Erythroblast (primary cell): ENCODE measurements at places on chromosomes 11 and 22.

DNA sequence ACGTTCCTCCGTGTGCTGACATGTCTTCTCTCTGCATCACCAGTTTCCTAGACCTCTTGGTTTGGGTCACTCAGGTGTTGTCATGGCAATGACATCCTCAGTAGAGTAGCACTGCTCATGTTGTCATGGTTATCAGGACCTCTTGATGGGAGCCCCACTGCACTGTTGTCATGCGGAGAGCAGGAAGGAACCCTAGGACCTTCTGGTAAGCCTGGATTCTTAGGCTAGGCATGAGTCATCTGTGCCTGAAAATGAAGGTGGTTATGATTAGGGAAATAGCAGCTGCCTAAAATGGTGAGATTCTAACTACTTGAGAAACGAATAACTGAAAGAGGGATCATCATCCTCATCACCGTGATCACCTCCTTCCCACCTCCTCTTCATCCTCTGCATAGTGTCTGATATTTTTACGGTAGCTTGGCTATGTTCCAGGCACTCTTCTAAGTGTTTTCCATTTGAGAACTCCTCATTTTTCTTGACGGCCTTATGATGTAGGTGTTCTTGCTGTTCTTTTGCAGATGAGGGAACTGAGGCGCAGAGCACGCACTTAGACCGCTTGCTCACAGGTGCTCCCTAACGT is 858.4 kb downstream of the NTM start:
- no peak for DNase-seq

- DNase-seq: no peak
These were observed 12.2 kb downstream of the BDNF start for GRCh38 chr11:27688076-27688475.

GRCh38 chr22:26322179-26322905 is 106.7 kb upstream of the ASPHD2 start:
- DNase-seq: no peak

DNA sequence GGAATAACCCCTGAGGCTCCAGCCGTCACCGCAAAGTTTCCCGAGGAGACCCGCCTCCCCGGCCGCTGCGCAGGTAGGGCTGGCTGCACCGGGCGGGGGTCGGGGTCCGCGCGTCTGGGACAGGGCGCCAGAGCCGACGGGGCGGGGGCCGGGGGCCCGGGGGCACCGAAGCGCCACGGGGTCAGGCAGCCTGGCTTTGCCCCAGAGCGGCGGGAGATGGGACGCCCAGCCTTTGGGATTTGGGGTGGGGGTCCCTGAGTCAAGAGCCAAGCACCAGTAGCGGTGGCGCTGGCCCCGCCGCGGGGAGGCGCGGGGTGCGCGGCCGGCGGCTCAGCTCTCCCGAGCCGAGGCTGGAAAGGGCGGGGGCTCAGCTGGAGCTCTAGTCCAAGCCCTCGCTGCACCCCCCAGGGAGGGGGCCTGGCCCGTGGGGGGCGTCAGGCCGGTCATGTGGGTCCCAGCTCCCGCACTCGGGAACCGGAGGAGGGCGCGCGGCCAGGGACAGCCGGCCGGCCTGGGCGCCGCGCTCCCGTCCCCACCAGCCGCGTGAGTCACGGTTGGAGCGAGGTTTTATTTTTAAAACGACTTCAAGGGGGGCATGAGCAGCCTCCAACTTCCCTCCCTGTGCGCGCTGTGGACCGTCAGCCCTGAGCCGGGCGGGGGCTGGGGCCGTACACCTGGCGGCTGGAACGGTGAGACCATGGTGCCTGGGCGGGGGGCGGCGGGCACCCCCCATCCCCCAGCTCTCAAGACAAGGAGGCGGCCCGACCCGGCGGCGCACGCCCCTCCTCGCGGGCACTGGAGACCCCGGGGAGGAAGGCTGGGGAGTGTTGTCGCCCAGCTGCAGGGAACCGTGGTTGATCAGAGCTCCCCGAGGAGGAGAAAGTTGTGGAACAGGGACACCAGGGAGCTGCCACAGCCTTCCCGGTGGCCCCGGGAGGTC is 626 bp downstream of the FLRT1 start:
- DNase-seq: no peak

- DNase-seq: no peak
These were observed 26.1 kb downstream of the SHISAL1 start for GRCh38 chr22:44286646-44287045.

DNA sequence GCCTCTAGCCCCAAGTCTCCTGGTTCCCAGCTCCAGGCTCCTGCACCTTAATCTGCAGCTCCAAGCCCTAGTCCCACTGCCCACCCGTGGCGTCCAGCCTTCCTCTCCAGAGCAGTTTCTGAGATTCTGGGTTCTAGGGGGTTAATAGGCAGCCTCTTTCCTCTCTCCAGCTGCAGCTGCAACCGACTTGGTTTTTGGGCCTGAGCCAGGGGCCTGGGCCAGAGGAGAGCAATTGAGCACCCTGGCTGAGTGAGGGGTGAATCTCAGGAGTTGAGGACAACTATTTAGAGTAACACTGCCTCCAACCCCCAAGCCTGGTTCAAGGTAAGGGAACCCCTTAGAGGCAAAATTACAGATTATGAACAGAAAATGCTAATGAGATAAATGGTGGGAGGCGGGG is 9.0 kb upstream of the CHRM1 start:
- no peak for DNase-seq

DNA sequence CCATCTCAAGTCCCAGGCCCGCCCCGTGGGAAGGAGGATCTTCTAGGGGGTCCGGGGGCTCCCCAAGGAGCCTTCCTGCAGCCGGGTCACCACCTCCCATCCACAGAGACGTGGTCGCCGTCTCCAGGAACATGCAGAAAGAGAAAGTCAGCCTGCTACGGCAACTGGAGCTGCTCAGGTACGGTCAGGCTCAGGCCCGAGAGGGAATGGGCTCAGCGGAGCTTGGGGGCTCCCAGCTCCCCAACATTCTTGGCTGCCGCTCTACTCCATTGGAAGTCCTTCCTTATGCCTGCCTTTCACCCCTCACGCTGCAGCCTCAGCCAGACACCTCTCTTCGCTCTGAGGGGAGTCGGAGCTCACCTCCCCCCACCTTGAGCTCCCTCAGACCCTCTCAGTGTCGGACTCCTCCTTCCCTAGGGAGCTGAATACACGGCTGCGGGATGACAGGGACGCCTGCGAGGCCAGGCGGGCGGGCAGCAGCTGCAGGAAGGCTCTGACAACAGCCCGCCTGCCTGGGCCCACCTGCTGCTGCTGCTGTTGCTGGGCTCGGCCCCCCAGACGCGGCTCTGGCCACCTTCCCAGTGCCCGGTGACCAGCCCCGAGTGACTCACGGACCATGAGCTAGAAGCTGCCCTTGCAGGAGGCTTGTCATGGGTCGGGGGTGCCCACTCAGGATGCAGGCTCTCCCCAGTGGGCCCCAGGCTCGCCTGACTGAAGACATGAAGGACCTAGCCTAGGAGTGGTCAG is 1.5 kb upstream of the CD151 start:
- no peak for DNase-seq

DNA sequence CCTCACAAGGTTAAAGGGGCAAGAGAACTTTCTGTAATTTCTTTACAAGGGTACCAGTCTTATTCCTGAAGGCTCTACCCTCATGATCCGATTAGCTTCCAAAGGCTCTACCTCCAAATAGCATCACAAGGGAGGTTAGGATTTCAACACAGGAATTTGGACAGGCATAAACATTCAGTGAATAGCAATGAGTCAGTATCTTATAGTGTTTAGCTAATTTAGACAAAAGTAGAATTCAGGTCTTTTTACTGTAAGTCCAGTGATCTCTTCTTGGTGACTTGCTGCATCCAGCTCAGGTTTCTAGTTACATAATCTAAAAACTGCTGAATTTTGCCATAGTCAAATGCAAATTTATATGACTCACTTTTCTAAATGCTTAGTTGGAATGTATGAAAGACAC is 1995.6 kb upstream of the RAG2 start:
- DNase-seq: no peak

- DNase-seq: no peak
These were observed 10.3 kb downstream of the CADM1 start for GRCh38 chr11:115493905-115494304.

DNA sequence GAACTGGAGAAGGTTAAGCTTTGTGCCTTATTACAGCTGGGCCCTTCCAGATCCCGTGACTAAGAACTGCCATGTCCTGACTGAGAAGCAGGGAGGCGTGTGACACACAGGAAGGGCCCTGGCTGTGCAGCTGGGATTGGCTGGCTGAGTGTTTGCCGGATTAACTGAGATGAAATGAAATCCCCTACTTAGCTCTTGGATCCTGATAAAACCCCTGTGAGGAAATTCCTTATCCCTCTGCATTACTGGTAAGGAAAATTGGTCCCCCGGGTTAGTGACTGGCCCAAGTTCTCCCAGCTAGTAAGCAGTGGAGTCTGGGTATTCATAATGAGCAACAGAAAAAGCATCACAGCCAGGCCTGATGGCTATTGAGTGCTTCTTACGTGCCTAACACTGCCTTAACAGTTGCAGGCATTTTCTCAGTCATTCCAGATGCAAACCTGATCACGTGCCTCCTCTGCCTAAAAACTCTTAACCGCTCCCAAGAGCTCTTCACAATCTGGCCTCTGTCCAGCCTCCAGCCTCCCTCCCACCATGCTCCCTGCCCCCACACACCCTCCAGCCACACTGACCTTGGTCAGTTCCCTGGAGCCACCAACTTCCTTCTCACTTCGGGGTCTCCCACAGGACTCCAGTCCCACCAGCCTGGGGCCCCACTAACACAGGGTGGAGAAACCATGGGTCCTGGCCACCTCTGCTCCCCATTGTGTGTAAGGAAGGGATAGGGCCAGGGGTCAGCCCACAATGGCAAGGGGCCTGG is 37.8 kb downstream of the ARRB1 start:
- DNase-seq: no peak

- no peak for DNase-seq
These were observed 27.3 kb downstream of the OR10D3 start for GRCh38 chr11:124210421-124210820.

DNA sequence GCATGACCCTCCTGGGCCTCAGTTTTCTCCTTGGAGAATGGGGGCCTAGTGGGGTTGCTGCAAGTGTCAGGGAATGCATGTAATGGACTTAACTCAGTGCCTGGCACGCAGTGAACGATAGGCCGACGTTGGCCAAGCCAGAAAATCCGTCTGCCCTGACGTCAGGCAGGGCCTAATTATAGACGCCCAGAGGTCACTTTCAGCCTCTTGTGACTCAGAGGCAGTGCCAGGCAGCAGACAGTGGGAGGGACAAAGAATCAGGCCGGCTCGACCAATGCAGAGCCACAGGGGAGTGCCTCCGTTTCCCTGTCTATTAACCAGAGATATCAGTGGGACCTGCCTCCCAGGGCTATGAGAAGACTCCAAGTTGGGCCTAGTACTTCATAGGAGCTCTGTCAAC is 115.0 kb downstream of the MN1 start:
- DNase-seq: no peak

- DNase-seq: no peak
These were observed 3.5 kb upstream of the ENDOD1 start for GRCh38 chr11:95086151-95086550.

DNA sequence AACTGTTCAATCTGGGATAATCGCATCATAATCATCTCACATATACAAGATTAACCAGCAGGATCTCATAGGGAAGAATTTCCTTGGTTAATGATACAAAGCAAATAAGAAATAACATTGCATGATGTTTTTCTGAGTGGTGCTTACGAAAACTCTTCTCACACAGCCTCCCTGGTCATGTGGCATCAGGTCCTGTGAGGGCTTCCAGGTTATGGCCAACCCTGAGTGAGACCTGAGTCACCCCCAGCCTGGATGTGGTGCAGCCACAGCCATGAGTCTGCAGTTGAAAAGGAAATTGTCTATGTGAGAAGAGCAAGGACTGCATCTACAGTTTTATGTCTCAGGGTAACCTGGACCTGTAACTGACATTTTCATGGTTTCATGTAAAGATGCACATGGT is 90.5 kb upstream of the XKR3 start:
- DNase-seq: no peak

DNA sequence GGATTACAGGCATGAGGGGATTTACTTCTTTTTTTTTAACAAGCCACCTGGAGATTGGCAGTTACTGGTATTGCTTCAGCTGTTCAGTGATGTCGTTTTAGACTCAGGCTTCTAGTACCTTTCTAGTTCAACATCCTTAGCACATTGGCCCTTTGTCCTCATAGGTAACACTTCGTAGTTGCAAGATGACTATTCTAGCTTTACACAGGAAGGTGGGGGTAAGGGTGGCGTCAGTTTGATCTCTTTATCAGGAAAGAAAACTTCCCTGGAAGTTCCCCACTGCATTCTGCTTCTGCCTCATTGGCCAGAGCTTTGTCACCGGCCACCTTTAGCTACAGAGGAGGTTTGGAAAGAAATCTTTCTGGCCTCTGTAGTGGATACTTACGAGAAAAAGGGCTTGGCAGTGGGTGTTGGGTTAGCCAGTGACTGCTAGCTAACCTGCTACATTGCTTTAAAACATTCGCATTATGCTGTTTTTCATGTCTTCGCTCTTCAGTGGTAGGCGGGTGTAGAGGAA is 40.7 kb downstream of the SFI1 start:
- no peak for DNase-seq

GRCh38 chr22:23911318-23911980 is 17.3 kb downstream of the MIF start:
- DNase-seq: no peak

GRCh38 chr11:126502982-126503381 is 147.5 kb downstream of the ST3GAL4 start:
- DNase-seq: no peak

DNA sequence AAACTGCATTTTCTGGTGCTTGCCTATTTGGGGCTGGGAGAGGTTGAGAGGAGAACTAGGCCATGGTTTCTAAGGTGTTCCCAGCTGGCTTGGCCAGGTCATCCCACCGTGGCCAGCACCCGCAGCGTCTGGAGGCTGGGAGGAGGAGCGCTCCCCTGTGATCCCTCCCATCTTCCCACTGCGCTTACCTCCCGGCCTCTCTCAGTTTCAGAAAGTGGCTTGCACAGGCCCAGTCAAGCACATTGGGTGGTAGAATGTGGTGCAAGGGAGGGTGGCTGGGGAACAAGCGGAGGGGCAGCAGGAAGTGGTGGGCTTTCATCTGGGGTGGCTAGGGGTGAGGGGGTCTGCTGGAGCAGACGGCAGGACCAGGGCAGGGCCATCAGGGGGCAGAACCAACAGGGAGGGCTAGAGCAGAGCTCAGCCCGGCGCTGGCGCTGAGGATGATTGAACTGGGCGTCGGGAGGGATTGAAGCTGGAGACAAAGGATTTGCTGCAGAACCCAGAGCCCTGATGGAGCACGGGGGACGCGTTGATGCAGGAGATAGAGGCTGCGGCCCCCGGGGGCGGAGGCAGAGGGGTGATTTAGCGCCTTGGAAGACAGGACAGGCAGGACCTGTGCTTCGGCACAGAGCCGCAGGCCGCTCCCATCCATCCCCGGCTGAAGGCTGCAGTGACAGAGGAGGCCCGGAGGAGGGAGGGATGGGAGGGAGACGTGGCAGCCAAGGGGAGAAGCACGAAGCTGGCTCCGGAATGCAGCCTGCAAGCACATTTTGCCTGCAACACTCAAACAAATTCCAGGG is 76.0 kb downstream of the TRIM29 start:
- DNase-seq: no peak

GRCh38 chr11:15565880-15566279 is 451.2 kb downstream of the INSC start:
- DNase-seq: no peak
